GM13977 (cell line): ENCODE measurements at places on chromosomes 13 and 19.

DNA sequence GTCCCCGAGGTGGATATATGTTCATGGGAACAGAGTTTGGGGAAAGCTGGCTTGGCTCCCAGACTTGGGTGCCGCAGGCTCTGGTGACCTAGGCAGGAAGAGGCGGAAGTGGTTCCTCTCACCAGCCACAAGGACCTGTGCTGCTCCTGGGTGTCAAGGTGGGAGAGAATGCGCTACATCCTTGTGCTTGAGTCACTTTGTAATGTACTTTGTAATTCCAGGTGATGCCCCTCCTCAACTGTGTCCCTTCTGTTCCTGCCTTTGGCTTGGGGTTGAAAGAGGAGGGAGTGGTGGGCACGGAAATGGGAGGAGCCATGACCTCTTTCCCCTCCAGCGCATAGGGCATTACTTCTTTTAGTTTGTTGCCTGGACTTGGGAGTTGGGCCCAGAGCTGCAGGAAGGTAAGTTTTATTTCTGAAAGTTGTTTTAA is 10.9 kb downstream of the GARRE1 start:
- no peak for DNase-seq

DNA sequence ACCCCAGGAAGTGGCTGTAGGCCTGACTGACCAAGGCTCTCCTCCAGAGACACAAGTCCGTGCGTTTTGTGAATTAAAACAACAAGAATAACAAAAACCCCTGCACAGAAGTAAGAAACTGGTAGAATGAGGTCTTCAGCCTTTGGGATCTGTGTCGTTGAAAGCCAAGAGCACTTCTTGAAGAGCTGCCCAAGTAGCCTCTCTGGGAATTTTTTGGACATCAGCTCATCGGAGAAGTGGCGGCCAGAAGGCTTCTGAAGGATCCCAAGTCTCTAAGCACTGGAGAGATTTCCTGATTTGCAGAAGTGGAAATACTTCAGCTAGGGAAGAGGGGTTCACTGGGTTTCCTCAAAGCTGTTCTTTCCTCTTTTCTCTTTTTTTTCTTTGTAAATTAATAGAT is 100.4 kb upstream of the ZNF536 start:
- no peak for DNase-seq

GRCh38 chr13:110387451-110388107 is 80.5 kb downstream of the COL4A2 start:
- peak; percentile 59 for DNase-seq

DNA sequence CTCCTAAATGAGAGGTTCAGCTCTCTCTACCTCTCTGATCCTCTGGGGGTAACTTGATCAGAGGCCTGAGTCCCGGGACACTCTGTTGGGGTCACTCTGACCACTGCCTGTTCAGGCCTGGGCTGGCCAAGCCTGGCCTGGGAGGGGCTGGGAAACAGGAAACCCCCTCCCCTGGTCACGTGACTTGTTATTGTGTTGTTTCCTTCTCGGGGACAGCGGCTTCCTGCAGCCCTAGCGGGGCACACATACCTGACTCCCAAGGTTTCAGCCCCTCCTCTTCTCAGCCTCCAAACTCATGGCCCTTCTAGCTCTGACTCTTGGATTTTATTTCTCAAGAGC is at the start of gene USHBP1:
Gene USHBP1, minus strand, starts transcription at position 105 of the 339 bp plus-strand sequence. CDS start 446 bp downstream, outside the sequence.
- DNase-seq, result no peak

DNA sequence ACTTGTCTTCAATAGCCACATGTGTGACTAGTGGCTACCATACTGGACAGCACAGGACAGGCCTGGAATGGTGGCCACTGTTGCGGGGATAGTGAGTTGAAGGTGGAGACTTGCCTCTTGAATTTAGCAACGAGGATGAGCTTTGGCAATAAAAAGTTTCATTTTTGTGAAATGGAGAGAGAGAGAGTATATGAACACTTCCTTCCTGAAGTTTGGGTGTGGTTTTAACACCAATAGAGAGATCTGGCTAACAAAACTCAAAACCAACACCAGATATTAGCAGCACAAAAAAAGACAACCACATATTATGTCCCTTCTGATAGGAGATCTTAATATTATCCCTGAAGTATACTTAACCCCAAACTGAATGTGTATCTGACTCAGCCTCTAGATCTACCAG is 6.3 kb upstream of the LRFN3 start:
- no peak for DNase-seq

- DNase-seq, result peak; percentile 74
These were observed at the start of gene GAS6 for GRCh38 chr13:113863524-113864272. Gene GAS6 (minus strand): TSS chr13:113864076. CDS start chr13:113863920, 156 bp downstream.

- no peak for DNase-seq
These were observed 1.5 kb downstream of the TIMM13 start for GRCh38 chr19:2425622-2426581.

- DNase-seq, result no peak
These were observed 252.7 kb downstream of the TEX29 start for GRCh38 chr13:111572956-111573761.

DNA sequence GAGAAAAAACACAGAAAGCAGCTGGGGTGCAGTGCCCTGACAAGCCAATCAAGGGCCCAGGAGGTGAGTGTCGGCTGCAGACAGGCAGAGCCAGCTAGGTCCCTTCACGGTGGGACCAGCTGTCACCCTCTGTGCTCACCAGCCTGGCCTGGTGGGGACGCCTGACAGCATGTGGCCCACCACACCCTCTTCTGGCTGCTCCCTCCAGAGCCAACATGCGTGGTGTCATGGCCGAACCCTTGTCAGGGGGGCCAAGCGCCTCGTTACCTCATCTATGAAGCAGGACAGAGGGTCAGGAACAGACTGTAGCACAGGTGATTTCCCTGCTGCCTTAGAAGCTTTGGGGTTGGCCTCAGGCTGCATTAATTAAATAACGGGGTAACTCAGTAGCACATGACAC is 40.0 kb upstream of the ISYNA1 start:
- no peak for DNase-seq

DNA sequence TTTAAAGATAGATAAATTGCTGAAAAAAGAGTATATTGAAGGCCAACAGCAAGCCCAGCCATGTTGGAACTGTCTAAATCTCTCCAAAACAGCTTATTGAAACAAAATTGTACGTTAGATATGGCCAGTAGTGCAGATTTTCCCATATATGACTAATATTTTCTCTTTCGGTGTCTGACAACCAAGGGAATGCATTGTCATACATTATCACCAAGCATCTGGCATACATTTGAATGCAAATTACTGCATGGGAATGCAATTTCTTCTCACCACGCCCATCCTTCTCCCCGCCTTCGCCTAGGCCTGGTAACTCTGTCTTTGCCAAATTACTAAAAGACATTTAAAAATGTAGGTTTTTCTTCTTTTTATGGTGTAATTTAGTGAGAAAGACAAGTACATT is 32.5 kb upstream of the IRS2 start:
- DNase-seq, result no peak

DNA sequence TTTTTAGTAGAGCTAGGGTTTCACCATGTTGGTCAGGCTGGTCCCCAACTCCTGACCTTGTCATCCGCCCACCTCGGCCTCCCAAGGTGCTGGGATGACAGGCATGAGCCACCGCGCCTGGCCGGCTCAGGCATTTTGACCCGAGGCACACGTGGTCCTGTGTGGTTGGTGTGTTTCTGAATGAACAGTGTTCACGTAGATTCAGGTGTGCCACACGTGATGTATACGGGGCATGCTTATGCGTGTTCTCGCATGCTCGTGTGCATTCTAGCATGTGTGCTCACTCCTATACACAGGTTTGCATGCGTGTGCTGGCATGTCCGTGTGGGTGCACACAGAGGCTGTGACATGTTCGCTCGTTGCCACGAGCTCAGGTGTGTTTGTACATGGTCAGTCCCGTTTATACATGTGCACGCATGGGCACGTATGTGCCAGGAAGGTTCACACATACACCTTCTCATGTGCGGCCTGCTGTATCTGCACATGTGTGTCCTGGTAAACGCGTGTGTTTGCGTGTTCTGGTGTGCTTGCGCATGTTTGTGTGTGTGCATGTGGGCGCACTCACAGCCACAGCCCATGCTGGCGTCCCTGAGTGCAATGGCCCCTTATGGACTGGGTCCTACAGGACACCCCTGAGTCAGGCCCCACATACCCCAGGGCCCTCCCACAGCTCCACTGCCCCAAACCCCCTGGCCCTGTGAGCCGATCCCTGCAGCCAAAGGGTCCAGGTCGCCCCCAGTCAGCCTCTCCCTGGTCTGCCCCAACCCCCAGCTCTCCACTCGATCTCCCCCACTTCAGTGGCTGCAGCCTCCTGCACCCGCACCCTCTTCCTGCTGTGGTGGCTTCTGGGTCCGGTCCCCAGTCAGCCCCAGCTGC is 20.6 kb upstream of the TCF3 start:
- no peak for DNase-seq

DNA sequence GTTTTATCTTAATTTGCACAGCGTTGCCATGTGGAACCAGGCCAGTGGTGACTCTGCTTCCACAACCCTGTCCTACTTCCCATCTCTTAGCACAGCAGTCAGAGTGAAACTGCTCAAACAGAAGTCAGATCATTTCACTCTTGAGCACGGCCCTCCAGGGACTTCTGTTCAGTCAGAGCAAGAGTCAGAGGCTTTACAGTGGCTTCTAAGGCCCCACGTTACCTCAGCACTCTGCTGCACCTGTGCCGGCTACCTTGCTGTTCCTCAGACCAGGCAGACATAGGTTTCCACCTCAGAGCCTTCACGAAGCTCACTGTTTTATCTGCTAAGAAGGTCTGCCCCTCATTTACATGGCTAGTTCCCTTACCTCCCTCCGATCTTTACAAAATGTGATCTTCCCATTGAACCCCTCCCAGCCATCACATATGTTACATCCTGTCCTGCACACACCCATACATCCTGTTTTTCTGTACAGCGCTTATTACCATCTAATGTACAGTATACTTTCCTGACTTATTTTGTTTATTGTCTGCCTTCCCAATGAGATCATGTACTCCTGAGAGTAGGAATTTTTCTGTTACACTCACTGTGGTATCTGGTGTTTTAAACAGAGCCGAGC is 41.6 kb downstream of the TM9SF2 start:
- DNase-seq, result peak; percentile 72

DNA sequence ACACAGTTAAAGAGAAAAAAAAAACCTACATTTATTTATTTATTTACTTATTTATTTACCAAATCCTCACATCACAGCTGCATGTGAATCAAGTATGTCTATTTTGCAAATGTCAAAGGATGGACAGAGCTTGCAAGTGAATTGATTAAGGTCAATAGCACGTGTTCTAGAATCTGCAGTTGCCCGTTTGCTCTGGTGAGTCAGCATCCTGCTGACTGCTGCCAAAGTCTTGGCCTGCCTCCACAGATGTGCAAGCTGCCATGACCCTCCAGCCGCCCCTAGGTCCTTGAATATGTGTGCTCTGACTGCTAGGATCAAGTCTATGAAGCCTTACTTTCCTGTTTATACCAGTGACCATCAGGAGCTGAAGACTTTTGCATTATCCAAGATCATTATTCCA is 320.6 kb downstream of the GPC5 start:
- no peak for DNase-seq

GRCh38 chr19:17302391-17303166 is 646 bp downstream of the ABHD8 start:
- no peak for DNase-seq

GRCh38 chr13:26465514-26465913 is 92.0 kb upstream of the WASF3 start:
- no peak for DNase-seq

DNA sequence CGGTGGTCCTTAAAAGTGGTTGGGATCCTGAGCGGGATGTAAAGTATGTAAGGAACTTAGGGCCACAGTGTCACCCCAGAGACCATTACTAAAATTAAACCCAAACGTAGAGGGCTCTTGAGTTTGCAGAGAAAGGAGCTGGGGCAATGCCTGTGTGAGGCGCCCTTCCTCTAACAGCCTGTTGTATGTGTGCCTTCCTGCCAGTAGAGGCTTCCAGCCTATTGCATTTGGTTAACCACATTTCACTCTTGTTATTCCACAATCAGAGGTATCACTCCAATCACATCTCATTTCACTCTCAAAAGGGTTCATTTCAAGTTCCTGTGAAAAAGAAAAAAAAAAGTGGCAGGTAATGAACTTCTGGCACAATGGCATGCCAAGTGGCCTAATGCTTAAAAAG is 29.4 kb downstream of the DIAPH3 start:
- DNase-seq, result no peak

DNA sequence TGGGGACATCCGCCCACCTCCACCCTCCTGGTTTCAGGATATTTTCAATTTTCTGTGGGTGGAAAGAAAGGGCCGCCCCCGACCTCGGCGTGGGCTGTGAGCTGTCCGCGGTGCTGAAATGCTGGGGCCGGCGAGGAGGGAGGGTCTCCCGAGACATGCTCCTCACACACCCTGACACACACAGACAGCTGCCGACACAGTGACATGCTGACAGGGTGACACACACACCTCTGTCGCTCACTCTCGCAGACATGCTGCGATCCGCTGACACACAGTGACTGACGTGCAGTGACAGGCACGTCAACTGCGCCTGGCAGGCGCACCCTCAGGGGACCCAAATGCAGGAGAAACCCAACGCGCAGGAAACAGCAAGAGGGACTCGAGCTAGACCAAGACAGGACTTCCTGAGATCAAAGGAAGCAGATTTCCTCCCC is 25.1 kb upstream of the MEIS3 start:
- no peak for DNase-seq

- DNase-seq, result no peak
These were observed 5.4 kb upstream of the CHST8 start for GRCh38 chr19:33616346-33616745.

DNA sequence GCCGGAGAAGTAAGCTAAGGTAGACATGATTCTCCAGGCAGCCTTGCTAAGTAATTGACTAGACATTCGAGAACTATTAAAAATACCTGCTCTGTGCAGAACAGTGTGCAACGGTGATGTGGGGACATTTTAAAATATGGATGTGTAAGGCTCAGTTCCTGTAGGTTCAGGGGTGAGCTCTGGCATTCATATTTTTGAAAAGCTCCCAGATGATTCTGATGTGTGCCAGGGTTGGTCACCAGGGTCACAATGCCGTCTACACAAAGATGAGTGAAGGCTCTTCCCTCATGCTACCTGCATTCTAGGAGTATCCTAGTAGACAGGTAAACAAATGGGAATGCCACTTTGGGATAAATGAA is 702 bp upstream of the EPSTI1 start:
- no peak for DNase-seq

GRCh38 chr13:32600890-32601289 is 14.6 kb downstream of the PDS5B start:
- DNase-seq, result no peak

DNA sequence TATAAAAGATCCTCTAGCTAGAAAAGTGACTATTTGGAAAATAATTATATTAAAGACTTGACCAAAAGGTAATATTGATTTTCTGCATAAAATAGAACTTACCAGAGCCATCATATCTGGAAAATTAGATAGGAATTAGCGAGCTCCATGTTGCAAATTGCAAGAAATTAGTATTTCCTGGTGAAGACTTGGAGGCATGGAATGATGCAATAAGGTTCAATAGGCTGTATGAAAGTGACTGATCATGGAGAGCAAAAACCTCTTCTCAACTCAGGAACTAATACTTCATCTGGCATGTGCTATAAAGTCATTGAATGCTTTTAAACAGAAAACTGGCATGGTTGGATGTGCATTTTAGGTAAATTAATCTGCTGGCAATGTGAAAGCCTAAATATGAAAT is 66.3 kb upstream of the UFM1 start:
- no peak for DNase-seq
